ENCODE measurements at places on chromosomes 16 and 17.

- DNase-seq: no peak
Measured at GRCh38 chr16:31253642-31254045, 6.1 kb upstream of the ITGAM start.

- DNase-seq: no peak
Measured at GRCh38 chr16:55444754-55445485, 34.1 kb upstream of the MMP2 start.

DNA sequence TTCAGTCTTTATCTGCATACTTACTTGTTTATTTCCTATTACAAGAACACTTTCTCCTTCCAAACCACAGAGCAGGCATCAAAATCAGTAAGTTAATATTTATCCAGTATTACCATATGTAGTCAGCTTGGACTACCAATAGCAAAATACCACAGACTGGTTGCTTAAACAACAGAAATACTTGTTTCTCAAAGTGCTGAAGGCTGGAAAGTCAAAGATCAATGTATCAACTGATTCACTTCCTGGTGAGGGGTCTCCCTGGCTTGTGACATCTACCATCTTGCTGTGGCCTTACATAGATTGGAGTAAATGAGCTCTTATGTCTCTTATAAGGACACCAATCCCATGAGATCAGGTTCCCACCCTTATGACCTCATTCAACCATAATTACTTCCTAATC, 2.6 kb downstream of the STXBP4 start:
- DNase-seq: no peak

DNA sequence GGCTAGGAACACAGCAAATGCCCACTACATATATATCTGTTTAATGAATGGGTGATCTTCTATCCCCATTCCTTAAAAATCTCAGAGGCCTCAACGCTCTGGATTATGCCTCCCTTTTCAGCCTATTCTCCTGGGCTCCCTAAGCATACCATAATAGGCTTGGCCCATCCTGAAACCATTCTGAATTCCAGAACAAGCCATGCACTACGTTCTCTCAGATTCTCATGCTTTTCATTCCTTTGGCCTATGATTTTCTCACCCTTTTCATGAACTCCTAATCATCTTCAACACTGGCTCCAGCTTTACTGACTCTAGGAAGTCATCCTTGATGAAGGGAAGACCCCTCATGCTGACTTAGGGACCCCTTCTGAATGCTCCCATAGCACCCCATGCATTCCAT, 71.1 kb downstream of the RPGRIP1L start:
- no peak for DNase-seq

DNA sequence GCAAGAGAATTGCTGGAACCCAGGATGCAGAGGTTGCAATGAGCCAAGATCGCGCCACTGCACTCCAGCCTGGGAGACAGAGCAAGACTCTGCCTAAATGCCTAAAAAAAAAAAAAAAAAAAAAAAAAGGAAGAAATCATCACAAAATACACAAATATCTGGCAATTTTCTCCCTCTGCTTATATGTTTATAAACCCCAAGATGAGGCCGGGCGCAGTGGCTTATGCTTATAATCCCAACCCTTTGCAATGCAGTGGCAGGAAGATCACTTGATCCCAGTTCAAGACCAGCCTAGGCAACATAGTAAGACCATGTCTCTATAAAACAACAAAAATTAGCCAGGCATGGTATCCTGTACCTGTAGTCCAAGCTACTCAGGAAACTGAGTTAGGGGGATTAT, 21.5 kb downstream of the MED1 start:
- no peak for DNase-seq

DNA sequence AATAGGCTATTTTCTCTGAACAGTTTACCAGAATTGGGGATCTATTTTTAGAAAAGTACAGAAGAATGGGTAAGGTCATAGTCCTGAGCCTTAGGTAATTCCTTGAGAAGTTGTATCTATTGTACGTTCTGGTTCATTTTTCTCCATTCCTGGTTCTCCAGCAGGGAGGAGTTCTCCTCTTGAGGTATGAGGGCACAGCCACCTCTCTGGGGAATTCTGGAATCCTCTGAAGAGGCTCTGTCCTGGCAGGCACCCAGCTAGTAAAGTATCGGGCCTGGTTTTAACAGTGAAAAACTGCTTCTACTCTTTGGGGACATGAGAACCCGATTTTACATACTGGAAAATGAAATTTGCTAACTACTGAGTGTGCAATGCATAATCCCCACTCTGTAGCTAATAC, 19.6 kb upstream of the PMFBP1 start:
- DNase-seq: no peak

- DNase-seq: no peak
Measured at GRCh38 chr16:85321509-85322271, 209.4 kb upstream of the CIBAR2 start.

GRCh38 chr16:20673882-20674683, 23.4 kb downstream of the ACSM1 start:
- no peak for DNase-seq

- DNase-seq: no peak
Measured at GRCh38 chr17:66682283-66682682, 152.6 kb upstream of the CACNG5 start.

GRCh38 chr16:82439678-82440293, 187.0 kb upstream of the CDH13 start:
- no peak for DNase-seq

GRCh38 chr16:69924777-69925191, 26.4 kb upstream of the CLEC18A start:
- DNase-seq: no peak

DNA sequence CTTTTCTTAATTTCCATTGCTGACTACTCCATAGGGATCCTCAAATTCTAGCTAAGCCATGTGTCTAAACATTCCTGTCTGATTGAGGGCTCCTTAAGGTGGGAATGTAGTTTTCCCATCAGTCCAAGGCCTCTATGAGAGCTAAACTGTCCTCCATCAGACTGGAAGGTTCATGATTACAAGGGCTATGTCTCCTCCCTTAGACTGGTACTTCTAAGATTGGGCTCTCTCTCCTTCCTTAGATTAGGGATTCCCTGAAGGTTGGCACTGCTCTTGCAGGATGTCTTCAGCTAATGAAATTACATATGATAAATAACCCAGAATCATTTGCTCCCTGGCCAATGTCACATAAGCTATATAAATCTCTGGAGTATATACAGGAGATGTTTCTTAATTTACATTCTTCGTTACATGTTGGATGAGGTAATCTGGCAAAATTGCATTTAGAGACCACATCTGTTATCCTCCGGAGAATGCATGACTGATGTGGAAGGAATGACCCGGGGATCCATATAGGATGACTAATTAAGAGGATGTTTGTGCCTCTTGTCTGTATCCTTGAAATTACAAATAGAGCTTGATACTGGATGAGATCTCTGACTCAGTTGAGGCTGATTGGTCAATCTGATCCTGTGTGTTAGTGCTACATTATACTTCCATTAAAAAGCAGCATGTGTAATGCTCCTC, 14.2 kb downstream of the B4GALNT2 start:
- no peak for DNase-seq

DNA sequence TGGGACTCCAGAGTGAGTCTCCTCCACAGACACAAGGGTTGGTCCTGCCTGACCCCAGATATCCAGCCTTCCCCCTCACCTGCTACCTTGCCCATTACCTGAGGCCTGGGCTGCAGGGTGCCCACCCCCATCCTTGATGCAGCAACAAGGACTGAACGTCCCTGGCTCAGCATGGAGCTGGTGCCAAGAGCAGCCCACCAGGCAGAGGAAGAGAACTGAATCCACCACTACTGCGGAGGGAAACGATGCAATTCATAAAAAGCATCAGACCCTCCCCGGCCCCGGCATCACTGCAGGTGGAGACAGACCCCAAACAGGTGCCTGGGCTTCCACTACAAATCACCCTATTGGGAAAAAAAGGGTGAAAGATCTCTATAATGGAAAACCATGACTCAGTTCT, 131.0 kb upstream of the TNRC6C start:
- DNase-seq: no peak

GRCh38 chr17:82565551-82565950, 46.0 kb downstream of the FOXK2 start:
- DNase-seq: no peak

All from activated CD4-positive, alpha-beta T cell treated with anti-CD3 and anti-CD28 coated beads for 24 hours (primary cell).